NCI-H82 (cell line): ENCODE measurements at places on chromosomes 4 and X.
A peak's percentile ranks its signal among the peaks of the same experiment; 100 is the strongest.

- DNase-seq = no peak
These were observed 94.0 kb upstream of the RBPJ start for GRCh38 chr4:26226629-26227376.

DNA sequence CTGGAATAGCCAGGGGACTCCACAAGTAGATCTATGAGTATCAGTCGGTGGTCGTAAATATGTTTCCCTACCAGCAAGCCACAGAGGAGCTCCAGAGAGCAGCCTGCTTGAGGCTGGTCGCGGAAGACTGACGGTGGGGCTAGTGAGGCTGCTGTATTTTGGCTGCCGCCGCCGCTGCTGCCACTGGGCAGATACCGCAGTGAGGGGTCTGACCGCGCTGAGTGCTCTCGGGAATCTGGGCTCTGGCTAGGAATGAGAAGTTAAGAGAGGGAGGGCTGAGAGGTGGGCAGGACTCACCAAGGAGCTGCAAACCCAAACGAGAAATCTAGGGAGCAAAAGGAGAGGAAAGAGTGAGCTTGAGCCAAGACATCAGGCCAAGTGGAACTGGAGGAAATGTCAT, at the start of gene EXOC1L:
TSS of gene EXOC1L (plus strand) at position 157 of the 400 bp plus-strand sequence. CDS start at position 394, 237 bp downstream.
- no peak for DNase-seq

GRCh38 chrX:154784149-154784995, 20.9 kb downstream of the MPP1 start:
- no peak for DNase-seq

- peak; percentile 2 for DNase-seq
These were observed 473.3 kb upstream of the FAM47C start for GRCh38 chrX:36534900-36535299.

DNA sequence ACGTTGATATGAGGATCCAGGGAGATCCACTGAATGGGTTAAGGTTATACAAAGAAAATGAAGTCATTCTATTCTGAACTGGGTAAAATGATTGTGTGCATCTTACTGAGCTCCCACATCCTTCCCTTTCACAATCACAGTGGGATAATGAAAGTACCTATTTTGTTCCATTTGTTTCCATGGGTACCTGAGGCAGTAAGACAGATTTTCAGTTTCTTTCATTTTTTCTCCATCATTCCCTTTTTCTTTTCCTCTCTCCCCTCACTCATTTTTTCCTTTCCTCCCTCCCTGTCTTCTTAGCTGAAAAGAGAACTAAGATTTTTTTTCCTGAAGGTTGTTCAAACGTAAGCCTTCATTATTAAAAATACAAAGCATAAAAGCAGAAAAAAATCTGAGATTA, 4.6 kb downstream of the GRIA2 start:
- DNase-seq = no peak

GRCh38 chr4:100289530-100289888, 99.2 kb upstream of the DDIT4L start:
- DNase-seq = no peak

- no peak for DNase-seq
These were observed 4.1 kb downstream of the AFF2 start for GRCh38 chrX:148504506-148504905.

DNA sequence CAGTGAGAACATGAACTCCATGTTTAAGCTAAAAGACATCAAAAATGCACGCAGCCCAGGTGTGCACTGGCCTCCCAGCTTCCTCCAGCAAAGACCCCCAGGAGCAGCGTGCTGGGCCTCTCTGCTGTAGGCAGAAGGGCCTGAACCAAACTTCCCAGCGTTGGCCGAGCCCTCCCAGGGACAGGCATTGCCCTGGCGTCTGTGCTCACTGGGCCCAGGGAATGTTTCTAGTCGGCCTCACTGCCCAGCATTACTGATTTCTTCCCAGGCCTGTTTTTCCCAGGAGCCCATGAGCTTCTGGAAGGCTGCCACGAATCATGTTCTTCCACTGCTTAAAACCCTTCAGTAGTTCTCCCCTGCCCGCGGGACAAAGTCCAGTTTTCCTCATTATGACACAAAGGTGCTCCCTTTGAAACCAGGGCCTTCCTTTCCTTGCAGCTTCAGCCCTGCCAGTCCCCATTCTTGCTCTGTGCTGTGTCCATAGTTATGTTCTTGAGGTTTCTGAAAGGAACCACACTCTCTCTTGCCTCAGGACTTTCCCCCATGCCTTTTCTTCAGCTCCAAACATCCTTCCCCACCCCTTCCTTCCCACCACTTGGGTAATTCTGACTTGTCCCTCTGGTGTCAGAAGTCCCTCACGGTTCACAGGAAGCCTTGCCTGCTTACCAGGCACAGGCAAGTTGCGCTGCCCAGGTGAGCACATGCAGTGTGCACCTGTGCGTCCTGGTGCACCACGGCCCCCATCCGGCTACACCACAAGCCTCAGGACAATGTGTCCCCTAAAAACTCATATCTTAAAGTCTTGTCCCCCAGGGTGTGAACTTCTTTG, 93.4 kb upstream of the ENPP6 start:
- no peak for DNase-seq

- no peak for DNase-seq
These were observed 1.5 kb downstream of the SRPK3 start for GRCh38 chrX:153782313-153782712.

DNA sequence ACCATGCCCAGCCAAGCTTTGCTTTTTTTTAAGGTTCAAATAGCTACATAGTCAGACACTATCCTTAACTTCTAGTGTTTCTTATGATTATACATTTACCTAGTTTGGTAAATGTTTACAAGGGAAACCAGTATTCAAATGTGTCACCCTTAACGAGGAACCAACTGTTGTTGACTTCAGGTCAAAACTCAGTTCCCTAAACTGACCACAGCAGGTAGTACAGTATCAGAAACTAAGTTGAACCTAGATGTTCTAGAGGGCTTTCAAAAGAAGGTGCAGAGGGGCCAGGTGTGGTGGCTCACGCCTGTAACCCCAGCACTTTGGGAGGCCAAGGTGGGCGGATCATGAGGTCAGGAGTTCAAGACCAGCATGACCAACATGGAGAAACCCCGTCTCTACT, 11.3 kb downstream of the GPC4 start:
- DNase-seq = no peak
